ENCODE measurements at places on chromosomes 7 and 10.

DNA sequence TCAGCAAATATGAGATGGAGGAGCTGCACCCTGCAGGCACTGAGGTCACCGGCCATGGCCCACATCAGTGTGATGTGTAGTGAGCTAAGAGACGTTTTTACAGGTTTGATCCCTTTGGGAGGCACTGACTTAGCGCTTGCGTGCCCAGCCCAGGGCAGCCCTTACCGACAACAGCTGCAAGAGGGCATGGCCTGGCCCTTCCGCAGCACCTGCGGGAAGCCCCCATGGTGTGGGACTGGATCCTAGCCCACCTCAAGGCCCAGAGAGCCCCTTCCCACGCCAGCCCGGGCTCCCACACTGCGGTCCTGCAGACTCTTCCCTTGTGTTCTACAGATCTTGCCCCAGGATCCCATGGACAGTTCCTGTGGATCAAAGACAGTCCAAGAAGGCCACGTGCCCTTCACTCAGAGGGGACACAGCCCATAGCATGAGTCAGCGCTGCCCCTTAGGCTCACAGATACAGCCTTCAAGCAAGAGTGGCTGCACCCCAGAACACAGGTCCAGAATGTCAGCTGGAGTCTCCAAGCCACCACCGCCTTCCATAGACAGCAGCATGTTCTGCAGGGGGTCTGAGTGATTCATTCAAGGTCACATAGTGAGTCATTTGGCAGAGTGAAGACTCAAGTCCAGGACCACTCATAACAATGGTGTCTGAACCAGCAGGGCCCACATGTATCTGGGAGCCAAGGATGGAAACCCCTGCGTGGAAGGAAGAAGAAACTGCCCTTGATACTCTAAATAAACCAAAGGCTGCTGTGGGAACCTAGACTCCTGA, 25.4 kb downstream of the TLL2 start:
- DNase-seq, result no peak

DNA sequence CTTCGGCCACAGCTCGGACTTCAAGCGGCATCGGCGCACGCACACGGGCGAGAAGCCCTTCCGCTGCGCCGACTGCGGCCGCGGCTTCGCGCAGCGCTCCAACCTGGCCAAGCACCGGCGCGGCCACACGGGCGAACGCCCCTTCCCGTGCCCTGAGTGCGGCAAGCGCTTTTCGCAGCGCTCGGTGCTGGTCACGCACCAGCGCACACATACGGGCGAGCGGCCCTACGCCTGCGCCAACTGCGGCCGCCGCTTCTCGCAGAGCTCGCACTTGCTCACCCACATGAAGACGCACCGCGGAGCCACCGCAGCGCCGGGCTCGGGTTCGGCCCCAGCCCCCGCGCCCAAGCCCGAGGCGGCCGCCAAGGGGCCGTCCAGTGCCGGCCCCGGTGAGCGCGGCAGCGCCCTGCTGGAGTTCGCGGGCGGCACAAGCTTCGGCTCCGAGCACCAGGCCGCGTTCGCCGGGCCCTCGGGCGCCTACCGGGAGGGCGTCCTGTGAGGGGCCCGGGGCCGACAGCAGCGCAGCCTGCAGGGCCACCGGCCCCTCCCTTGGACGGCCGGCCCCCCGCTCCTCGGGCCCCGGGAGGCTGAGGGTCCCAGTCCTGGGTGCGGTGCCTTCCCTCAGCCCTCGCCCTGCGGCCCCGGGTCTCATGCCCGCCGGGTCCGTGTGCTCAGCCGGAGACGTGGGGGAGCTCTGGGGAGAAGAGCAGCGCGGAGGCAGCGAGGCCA, 17.2 kb downstream of the ZNF316 start:
- DNase-seq, result no peak

DNA sequence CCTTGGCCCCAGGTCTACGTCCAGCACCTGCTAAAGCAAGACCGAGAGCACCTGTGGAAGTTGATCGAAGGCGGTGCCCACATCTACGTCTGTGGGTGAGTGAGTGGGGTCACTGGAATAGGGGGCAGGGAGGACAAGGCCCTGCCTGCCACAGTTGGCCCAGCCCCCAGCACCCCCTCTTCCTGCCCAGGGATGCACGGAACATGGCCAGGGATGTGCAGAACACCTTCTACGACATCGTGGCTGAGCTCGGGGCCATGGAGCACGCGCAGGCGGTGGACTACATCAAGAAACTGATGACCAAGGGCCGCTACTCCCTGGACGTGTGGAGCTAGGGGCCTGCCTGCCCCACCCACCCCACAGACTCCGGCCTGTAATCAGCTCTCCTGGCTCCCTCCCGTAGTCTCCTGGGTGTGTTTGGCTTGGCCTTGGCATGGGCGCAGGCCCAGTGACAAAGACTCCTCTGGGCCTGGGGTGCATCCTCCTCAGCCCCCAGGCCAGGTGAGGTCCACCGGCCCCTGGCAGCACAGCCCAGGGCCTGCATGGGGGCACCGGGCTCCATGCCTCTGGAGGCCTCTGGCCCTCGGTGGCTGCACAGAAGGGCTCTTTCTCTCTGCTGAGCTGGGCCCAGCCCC, 8.1 kb downstream of the TMEM120A start:
- no peak for DNase-seq

- no peak for DNase-seq
Observed at GRCh38 chr10:128147669-128148068, 21.4 kb upstream of the MKI67 start.

DNA sequence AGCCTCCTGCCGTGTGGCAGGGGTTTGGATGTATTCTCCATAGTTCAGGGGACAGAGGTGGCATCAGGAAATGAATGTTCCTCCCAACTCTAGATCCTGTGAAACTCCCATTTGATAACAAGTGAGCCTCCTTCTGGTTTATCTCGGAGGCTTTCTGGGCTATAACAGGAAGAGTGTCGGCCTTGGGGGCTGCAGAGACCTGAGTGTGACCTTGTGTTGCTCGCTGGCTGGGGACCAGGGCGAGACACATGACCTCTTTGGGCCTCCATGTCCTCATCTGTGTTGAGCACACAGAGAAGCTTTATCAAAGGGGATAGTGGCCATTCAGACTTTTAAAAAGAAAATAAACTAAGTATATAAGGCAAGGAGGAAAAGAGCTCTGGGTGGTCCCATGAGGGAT, 78.0 kb upstream of the SMNDC1 start:
- DNase-seq, result no peak

- DNase-seq, result no peak
Observed at GRCh38 chr10:72014197-72014596, 50.0 kb downstream of the CHST3 start.

DNA sequence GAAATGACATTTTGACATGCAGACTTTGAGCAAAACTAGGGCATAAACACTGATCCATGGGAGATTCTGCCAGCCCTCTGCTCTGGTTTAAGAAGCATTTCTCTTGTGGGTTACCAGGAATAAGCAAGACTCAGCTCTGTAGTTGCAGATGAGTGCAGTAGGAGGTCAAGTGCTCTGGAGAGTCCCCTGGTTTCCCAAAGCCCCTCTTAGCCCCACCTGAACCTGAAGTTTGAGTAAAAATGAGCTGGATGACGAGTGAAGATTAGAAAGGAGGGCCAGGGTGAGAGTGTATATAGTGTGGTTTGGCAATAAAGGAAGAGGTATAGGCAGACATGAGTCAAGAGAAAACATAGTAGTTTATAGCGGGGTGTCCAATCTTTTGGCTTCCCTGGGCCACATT, 220.3 kb downstream of the ARL4A start:
- DNase-seq, result no peak

GRCh38 chr7:124106575-124106974, 73.7 kb upstream of the TMEM229A start:
- no peak for DNase-seq

DNA sequence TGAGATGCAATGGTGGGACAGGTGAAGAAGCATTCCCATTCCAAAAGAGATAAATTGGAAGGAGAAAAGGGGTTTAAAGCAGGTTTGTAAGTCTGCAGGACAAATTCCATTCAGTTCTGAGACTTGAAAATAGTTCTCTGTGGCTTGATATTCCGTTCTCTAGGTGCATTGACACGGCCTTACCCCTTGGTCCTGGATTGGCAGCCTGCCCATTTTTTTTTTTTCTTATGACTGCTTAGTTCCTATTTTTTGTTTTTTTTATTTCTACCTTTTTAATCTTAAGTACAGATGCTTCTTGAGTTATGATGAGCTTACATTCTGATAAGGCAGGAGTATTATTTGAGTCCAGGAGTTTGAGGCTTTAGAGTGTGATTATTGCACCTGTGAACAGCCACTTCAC, 70.6 kb downstream of the MLLT10 start:
- no peak for DNase-seq

GRCh38 chr10:28991333-28992270, 297.3 kb upstream of the LYZL1 start:
- no peak for DNase-seq

- DNase-seq, result no peak
Observed at GRCh38 chr10:122884166-122884565, 4.8 kb upstream of the FAM24B start.
